ENCODE measurements at places on chromosomes 4 and X. TPM values are rescaled to one million over a fixed set of nuclear protein-coding genes. Genes with fewer than 3 reads are reported as not detected.

The PRIMPOL gene
- polyA plus RNA-seq = 66.2 TPM

The IL15 gene
- 2.9 TPM for polyA plus RNA-seq

The RWDD4 gene
- 27.1 TPM for polyA plus RNA-seq

The HELT gene
- not detected for polyA plus RNA-seq

The SYP gene
- 18.6 TPM for polyA plus RNA-seq

The TRPC5OS gene
- not detected for polyA plus RNA-seq

The TEX13C gene
- not detected for polyA plus RNA-seq

The USP26 gene
- polyA plus RNA-seq = not detected

The GPR34 gene
- 7.8 TPM for polyA plus RNA-seq

The TGIF2LX gene
- not detected for polyA plus RNA-seq

The STARD8 gene
- polyA plus RNA-seq = 3.6 TPM

The FDCSP gene
- polyA plus RNA-seq = not detected

The SOWAHB gene
- polyA plus RNA-seq = not detected

The PDZD4 gene
- polyA plus RNA-seq = 3.0 TPM

The NWD2 gene
- 0.04 TPM for polyA plus RNA-seq

The SHOX gene
- polyA plus RNA-seq = not detected

The SPARCL1 gene
- 143 TPM for polyA plus RNA-seq

The ITM2A gene
- 12.3 TPM for polyA plus RNA-seq

The RAB9B gene
- 1.1 TPM for polyA plus RNA-seq

The TLR1 gene
- 5.9 TPM for polyA plus RNA-seq

The MAGEC3 gene
- 0.48 TPM for polyA plus RNA-seq

The UGT2A1 gene
- polyA plus RNA-seq = not detected

The NDST3 gene
- polyA plus RNA-seq = 0.70 TPM

The ATP7A gene
- 2.6 TPM for polyA plus RNA-seq

The FAAH2 gene
- polyA plus RNA-seq = 2.9 TPM

The OTC gene
- polyA plus RNA-seq = 0.54 TPM

The XAGE2 gene
- not detected for polyA plus RNA-seq

The TTC29 gene
- not detected for polyA plus RNA-seq

The SATL1 gene
- 0.40 TPM for polyA plus RNA-seq

The DUSP9 gene
- not detected for polyA plus RNA-seq

Measured in adrenal gland (tissue), 19 donors.